ENCODE measurements at places on chromosomes 2 and 18.

- DNase-seq, result peak; percentile 10
These were observed 1.8 kb downstream of the REL start for GRCh38 chr2:60882971-60883753.

GRCh38 chr2:76851000-76851399 lies 671.2 kb downstream of the LRRTM4 start:
- DNase-seq, result no peak

GRCh38 chr2:24515335-24515734 lies 24.3 kb downstream of the NCOA1 start:
- no peak for DNase-seq

DNA sequence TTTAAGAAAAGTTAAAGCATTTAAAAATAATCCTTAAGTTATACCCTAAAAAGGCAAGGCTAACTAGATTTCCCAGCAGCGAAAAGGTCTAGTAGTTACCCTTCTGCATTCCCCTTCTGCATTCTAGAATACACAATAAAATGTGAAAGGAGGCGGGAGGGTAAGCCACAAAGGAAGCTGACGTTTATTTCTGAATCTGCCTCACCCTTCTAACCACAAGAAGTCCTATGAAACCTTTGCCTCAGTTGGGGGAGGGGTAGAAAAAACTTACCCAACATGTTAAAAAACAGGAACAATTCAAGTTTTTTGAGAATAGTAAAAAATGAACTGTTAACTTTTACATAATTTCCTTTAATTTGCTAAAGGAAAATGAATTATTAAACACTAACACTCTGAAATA lies 11.3 kb downstream of the STK17B start:
- no peak for DNase-seq

GRCh38 chr2:108167699-108168098 lies 72.1 kb upstream of the SULT1C3 start:
- no peak for DNase-seq

DNA sequence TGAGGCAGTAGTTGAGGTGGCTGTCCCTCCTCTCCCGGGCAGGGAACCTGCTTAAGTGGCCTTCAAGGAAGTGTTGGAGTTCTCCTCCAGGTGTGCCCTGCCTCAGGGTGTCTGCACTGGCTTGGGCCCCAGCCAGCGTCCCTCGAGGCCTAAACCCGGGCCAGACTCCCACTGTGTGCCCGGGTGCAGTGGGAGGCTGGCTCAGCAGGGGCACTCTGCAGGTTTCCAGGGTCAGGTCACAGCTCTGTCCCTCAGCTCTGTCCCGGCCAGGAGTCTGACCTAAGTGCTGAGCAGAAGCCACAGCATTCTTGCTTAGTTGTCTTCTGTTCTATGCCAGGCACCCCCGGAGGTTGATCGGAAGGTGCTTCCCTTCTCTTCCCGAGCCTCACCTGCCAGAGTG lies 69.0 kb upstream of the OTOS start:
- no peak for DNase-seq

DNA sequence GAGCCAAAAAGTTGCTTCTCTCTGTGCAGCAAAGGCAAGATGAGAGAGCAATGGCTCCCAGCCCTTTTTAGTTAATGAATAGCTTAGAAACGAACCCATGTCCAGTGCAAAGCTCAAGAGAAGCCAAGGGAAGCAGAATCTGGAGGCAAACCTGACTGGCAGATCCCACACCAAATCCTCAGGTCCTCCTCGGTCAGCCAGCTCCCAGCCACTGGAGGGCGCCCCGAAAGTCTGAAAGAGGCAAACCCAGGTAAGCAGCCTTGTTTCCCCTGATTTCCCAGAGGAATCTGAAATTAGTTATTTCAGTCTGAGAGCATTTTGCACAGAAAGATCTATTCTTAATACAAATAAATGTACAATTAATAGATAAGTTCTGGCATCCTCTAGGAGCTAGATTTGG lies 71.3 kb upstream of the PID1 start:
- DNase-seq, result peak; percentile 27

- DNase-seq, result no peak
These were observed 97.2 kb downstream of the PLEKHM3 start for GRCh38 chr2:207928079-207928478.

GRCh38 chr2:240981280-240981679 lies 17.1 kb upstream of the SNED1 start:
- no peak for DNase-seq

DNA sequence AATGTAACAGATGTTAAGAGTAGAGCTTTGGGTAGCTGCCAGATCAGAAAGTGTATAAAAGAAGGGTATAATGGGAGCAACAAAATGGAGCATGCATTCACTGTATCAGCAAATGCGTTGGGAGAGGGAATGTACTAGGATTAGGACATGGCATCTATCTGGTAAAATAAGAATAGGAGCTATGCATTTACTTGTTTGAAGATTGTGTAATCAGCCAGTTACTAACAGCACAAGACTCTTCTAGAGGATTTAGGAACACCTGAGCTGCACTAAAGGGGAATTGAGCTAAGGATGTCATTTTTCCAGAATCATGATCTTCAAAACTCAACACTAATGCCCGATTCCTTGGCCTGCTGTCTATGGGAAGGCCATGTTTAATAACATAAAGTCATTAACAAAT lies 394.2 kb upstream of the TNP1 start:
- no peak for DNase-seq

- no peak for DNase-seq
These were observed 1898.8 kb upstream of the PIK3C3 start for GRCh38 chr18:40056079-40056692.

DNA sequence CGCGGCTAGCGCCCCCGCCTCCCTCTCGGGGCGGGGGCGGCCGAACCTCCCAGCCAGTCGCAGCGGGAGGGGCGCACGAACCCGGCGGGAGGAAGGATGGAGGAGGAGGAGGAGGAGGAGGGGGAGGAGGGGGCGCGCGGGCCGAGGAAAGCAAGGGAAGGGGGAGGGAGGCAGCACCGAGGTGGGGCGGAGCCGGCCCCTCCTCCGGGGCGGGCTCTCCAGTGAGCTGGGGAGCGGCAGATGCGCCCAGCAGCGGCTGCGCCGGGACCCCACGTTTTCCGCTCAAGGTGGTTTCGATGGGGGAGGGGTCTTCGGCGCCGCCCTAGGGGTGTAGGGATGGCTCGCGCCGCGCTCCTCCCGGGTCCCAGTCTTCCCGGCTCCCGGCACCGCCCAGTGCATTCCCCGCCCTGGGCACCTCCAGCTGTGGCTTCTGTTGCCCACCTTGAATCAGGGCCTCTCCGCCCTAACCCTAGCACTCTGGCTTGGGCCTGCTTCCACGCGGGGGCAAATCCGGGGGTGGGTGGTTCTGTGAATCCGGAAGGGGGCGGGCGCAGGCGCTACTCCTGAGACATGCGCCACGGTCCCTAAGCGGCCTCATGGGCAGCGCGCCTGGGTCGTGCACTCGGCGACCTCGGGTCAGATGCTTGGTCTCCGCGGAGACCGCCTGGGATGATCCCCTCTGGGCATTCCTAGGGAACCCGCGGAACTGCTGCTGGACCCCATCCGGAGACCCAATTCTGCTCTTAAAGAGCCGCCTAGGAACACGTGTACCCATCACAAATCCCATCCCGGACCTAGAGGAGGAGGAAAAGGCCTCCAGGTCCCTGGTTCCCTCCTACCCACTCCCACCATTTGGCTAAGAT lies at the start of gene FBXO41:
Gene FBXO41, minus strand, starts transcription at position 183 of the 863 bp plus-strand sequence. CDS start 14,848 bp downstream, outside the sequence.
- peak; percentile 78 for DNase-seq

DNA sequence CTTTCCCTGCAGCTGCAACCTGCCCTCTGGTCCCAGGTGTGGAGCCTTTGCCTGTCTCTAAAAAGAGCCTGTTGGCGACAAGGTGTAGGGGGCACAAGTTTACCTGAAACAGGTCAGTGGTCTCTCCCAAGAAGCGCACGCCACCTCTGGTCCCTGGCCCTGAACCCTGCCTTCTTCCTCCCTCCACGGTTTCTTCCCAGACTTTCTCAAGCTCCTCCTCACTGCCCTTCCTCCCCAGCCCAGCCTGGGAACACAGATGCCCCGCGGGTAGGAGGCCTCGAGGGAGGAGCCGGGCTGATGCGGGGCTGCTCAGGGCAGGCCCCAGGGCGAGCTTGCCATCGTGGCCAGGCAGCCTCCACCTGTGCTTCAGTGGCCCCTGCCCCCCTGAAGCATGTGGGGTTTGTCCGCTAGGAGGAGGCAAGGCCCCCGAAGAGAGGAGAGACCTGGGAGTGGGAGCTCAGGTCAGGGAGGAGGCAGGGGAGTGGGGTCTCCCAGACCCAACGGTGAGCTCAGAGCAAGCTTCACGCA lies 89.5 kb downstream of the SMAD7 start:
- no peak for DNase-seq

GRCh38 chr2:151478011-151478410 lies 68.3 kb downstream of the RIF1 start:
- DNase-seq, result no peak

DNA sequence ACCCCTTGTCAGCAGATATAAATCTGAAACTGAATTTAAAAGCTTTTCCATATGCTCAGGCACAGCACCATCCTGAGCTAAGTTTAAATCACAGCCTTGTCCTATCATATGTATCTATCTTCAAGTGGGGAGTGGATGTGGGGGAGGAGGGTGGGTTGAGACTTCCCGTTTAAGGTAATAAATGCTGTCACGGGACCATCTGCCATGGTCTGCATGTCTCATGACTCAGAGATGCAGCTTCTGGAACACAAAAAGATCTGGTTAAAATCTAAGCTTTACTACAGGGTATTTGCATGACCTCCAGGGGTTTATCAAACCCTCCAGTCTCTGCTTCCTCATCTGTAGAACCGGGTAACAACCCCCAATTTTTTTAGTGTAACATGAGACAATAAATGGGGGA lies 377.7 kb upstream of the ST6GAL2 start:
- no peak for DNase-seq

DNA sequence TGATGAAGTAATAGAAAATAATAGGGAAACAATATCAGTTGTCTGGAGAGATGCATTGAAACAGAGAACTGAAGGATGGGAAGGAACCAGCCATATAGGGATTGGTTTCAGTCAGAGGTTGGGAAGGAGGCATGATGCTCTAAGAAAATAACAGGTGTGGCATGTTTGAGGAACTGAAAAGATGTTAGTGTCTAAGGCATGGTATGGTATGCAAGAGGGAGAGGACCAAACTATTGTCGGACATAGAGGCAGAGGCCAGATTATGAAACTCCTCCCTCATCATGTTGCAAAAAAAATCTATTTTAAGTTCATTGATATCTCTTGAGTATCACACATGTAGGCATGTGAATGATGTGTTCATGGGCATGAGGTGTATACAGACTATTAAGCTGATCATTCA lies 48.9 kb upstream of the EMILIN2 start:
- no peak for DNase-seq

DNA sequence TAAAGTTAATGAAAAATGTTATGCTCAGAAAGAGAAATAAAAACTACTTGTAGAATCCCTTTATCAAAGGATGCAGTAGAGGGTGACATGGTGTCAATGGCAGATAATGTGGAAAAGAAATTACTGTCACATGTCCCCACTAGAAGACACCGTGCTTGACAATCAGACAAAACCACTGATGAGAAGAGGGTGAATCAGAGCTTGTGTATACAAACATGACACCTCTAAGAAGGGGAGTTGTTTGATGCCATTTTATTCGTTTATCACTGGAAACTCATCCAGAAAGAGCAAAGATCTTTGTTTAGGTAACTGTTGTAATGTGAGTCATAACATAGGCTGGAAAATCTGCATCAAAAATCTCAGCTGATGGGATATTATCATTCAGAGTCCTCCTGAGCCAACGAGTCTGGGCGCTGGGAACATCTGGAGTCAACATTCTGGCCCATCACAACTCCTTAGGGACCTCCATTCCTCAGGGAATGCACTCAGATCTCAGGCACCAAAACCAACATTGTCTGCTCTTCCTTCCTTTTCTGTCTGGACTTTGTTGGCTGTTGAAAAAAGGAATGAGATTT lies 49.5 kb upstream of the RAB12 start:
- DNase-seq, result no peak

DNA sequence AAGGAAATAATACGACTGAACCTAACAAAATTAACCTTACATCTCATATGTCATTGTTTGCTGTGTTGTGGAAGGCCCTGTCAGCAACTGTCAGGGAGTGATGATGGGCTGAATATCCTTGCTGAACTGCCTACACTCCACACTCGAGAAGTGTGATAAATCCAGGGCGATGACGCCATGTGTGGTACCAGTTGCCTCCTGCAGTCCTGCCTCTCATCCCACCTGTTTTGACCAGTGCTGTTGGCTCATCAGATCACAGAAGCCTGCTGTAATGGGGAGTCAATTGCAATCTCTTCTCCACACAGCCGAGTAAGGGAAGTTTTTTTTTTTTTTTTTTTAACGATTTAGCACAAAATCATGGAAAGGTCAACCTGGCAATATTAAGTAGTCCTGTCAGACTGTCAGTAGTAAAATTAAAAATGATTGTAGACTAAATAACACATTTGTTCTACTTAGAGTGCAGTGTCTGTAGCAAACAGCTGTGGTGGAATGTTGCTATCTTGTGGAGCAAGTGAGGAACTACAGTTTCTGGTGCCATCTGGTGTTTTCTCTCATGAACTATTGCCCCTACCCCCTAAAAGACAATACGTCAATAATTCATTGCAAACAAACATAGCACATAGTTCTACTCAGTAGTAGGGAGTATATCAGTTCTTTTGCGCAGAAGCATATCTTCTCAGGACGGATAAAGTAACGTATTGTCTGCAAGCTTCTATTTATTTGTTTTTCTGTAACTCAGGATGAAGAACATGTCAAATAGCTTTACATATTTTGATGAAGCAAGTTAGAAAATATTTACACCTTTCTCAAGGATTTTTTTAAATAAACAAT lies 347.6 kb downstream of the CTNNA2 start:
- peak; percentile 17 for DNase-seq

- peak; percentile 73 for DNase-seq
These were observed 54.3 kb downstream of the TMX3 start for GRCh38 chr18:68660354-68661183.

- DNase-seq, result no peak
These were observed 132.1 kb upstream of the HAAO start for GRCh38 chr2:42924418-42924886.

DNA sequence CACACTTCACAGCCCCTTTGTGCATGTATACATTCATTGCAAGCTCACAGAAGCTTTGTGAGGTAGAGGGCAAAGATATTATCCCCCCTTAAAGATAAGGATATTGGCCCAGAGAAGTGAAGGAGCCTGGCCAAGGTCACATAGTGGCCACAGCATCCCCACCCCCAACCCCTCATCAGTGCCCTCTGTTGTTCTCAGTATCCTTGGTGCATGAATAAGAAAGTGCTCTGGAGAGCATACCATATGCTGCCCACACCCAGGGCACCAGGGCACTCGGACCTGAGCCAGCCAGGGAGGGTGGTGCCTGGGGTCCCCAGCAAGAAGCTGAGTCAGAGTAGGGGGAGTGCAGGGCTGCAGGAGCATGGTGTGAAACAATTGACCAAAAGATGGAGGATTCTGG lies 3.3 kb downstream of the DYSF start:
- no peak for DNase-seq

GRCh38 chr18:47975701-47976100 lies 45.2 kb upstream of the SMAD2 start:
- no peak for DNase-seq

DNA sequence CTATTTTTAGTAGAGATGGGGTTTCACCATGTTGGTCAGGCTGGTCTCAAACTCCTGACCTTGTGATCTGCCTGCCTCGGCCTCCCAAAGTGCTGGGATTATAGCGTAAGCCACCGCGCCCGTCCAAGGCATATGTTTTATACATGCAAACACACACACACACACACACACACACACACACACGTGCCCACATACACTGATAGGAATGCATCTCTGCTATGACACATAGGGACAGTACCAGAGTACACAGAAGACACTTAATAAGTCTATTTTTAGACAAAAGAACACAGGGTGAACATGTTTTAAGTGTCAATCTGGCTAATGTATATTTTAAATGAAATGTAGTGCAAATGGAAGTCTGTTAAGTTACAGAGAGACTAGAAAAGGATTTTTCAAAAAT lies 10.7 kb upstream of the RNF103 start:
- no peak for DNase-seq

- no peak for DNase-seq
These were observed 1258.3 kb upstream of the GYPC start for GRCh38 chr2:125397535-125398251.
